ENCODE measurements at places on chromosomes 6 and 20.

GRCh38 chr6:127118298-127119101, at the start of gene RSPO3:
Gene RSPO3 (plus strand): TSS chr6:127118671. CDS start chr6:127119193, 522 bp downstream.
- DNase-seq, result no peak

- DNase-seq, result no peak
Observed at GRCh38 chr20:24783631-24784492, 165.2 kb upstream of the CST7 start.

DNA sequence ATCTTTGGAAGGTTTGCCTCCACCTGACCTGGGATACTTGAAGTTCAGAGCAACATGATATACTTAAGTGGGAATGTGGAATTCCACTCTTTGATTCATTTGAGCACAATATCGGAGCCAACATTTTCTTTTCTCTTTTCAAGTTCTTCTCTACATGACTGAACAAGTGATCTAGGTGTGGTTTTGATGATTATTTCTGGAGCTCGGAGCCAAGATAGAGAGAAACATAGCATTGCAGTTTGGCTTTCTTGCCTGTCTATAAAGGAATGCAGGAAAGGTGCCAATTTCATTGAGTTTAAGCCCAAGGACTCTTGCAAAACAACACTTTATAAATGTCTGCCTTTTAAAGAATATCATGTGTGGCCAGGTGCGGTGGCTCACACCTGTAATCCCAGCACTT, 124.2 kb upstream of the FAM83B start:
- DNase-seq, result no peak

GRCh38 chr6:168825226-168826077, 384.5 kb downstream of the SMOC2 start:
- no peak for DNase-seq
